ENCODE measurements at places on chromosomes 5 and 9.

DNA sequence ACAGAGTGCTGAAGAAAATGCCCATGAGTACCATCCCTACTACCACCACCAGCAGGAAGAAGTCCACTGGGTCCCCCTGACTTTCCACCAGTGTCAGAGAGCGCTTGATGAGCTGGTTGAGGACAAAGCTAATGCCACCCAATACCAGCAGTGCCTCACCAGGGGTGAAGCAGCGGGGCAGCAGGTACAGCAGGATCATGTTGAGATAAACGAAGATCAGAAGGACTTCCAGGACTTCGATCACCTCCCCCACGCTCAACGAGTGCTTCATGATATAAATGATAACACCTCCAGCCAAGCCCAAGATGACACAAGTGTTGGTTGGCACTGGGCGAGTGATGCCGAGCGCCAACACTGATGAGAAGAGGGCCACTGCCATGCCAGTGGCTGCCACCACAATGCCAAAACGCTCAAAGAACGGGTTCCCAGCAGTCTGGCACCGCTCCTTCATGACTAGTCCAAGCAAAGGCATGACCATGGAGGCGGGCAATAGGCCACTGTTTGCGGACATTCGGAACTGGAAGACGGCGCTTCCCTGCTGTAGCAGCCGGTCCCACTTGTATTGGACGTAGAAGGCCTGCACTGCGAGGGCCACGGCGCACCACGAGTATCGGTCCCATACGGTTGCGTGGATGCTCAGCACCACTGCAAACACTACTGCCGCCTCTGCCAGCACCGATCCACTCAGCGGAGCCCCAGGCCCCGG lies 679 bp downstream of the DOLK start:
- peak; percentile 36 for DNase-seq

DNA sequence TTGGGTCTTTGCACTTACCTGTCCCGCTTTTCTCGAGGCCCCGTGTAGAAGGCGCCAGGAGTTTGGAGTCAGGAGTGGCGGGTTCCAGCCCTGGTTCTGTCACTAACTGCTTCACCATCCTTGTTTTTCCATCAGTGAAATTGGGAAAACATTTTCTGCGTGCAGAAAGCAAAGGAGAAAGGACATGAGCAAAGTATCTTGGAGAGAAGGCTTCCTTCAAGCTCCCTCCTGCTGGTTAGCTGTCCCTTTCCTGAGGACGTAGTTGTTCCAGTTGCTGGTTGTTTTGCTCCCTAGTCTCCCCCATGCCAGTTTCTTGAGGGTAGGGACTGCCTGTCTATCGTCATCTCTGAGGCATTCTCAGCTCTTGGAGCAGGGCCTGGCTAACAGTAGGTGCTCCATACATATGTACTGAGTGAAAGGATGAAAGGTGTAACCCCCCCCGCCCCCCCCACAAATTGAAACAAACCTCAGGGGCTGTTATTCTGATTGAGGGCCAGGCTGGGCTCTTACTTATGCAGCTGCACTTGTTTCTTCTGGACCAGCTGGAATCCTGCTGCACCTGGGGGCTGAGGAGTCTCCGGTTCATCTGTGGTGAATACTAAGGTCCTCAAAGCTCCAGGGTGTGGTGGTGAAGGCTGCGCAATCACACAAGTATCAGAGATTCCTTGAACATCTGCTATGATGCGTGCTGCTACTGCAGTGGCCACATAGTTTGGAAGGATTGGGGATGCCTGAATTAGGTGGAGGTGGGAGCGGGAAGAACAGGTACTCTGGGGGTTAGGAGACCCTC lies 1.0 kb downstream of the SMIM3 start:
- DNase-seq = no peak

DNA sequence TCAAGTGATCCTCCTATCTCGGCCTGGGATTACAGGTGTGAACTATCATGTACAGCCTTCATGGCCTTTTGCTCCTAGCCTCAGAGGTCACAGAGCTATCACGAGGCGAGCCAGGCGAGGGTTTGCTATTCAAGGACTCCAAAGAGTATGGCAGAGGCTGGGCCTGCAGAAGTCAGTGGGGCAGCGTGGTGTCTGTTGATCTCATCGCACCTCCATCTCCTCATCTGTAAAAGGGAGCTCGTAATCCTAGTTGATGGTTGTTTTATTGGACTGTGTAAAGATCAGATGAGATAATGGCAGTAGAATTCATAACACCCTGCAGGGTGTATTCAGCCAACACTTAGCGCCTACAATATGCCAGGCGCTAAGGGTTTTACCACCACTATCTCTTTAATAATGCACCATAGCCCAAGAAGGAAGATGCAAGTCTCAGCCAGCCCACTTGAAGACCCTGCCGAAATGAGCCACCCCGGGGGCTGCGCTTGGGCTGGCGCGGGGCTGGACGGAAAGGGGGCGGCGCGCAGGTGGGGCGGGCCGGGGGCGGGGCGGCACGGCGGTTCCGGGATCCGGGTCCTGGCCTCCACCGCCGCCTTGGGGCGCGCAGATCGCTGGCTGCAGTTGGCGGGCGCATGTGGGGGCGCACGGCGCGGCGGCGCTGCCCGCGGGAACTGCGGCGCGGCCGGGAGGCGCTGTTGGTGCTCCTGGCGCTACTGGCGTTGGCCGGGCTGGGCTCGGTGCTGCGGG lies at the start of gene GALNT12:
Gene GALNT12, plus strand, starts transcription at position 601 of the 744 bp plus-strand sequence. Its CDS starts 29 bp downstream, at position 630.
- DNase-seq = peak; percentile 74

- DNase-seq = no peak
These were observed 289.2 kb upstream of the DMRT1 start for GRCh38 chr9:551986-552929.

GRCh38 chr5:139155333-139155732 lies 42.8 kb downstream of the SIL1 start:
- DNase-seq = no peak

GRCh38 chr9:95515272-95516113 lies 1.3 kb downstream of the PTCH1 start:
- peak; percentile 38 for DNase-seq

DNA sequence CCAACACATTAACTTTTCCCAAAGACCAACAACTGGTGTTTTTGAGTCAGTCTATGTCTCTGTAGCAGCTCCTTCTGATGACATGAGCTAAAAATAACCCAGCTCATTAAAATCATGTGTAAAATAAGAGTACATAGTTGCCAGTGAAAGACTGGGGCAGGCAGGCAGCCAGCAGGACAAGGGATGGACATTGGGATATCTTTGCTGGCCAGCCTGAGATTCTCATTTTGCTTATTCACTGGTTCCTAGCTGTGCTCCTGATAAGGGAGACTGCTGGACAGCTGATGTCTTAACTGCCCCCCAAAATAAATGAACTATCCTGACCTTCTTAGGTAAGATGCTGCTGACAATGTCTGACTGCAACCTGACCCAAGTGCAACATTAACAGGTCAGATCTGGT lies 33.9 kb downstream of the EPB41L4B start:
- no peak for DNase-seq

DNA sequence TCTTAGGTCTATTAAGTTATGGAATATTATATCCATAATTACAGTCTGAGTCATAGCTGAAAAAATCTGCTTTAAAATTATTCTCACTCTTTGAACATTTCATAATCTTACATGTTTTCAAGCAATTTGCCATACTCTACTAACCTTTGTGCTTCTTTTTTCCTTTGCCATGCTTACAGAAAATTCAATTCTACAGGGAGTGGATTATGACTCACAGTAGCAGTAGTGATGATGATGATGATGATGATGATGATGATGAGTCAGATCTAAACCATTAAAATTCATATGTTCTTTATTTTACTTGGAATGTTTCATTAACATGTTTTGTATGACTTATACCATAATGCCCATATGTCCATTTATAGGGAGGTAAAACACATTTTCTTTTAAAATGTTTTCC lies 207.1 kb downstream of the VPS13A start:
- DNase-seq = no peak

DNA sequence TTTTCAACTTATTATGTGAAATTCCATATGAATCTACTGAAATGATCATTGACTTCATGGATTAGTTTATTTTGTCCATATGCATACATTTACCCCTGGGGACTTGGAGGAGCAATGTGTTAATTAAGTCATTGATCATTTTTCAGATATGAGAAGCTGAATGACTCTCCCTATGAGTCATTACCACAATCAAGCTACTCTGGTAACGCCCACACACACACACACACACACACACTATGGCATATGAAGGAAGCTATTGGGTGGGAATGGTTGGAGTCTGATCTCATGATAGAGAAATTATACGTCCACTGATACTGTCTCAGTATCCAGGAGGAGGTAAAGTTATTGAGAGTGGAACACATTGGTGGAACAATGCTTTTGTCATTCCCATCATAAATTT lies 528.9 kb downstream of the AGTPBP1 start:
- DNase-seq = peak; percentile 15

DNA sequence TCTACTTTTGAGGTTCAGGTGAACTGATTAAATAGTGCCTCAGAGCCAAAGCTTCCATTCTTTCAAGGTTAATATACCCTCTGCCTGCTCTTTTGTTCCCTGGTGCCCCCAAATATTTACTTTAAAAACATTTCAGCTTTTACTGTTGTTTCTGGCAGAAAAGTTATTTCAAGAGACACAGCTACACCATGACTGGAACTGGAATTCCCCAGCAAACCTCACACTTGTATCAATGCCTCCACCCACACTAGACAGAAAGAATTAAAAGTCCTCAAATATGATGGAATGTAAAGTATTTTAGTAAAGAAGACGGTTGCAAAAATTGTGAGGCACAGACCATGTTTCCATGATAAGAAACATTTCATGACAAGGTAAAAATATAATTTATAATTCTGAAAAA lies 720.2 kb upstream of the TYRP1 start:
- no peak for DNase-seq

DNA sequence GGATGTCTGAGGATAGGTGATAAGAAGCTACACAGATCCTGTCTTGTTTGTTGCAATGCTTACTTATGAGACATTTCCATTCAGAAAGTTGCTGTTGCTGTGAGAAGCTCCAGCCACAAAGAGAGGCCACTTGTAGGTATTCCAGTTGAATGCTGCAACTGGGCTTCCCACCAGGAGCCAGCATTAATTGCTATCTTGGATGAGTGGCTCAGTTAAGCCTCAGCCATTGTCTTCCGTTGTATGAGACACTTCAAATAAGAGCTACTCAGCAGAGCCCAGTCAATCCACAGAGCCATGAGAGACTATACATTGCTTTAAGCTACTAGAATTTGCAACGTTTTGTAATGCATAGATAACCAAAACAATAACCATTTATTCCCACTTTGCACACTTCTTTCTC lies 104.3 kb upstream of the ARRDC3 start:
- DNase-seq = no peak

- DNase-seq = no peak
These were observed 27.2 kb downstream of the PRRC2B start for GRCh38 chr9:131420980-131421624.

DNA sequence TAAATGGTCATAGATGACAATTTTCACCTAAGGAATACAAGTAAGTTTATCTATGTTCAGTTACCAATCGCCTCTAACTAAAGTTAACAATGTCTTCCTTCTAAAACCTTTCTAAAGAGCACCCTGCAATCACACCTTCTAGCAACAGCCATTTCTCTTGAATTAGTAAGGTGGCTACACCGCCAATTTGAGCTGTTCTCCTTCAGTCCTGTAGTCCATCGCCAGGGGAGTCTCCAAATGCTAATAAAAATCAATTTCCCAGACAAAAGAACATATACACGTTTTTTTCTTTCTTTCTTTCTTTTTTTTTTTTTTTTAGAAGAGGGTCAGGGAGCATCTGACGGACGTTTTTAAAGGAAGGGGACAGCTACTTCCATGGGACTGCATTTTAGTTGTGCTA lies 729 bp upstream of the RORB start:
- no peak for DNase-seq

GRCh38 chr5:95823738-95824609 lies 1.4 kb upstream of the GLRX start:
- DNase-seq = peak; percentile 66

DNA sequence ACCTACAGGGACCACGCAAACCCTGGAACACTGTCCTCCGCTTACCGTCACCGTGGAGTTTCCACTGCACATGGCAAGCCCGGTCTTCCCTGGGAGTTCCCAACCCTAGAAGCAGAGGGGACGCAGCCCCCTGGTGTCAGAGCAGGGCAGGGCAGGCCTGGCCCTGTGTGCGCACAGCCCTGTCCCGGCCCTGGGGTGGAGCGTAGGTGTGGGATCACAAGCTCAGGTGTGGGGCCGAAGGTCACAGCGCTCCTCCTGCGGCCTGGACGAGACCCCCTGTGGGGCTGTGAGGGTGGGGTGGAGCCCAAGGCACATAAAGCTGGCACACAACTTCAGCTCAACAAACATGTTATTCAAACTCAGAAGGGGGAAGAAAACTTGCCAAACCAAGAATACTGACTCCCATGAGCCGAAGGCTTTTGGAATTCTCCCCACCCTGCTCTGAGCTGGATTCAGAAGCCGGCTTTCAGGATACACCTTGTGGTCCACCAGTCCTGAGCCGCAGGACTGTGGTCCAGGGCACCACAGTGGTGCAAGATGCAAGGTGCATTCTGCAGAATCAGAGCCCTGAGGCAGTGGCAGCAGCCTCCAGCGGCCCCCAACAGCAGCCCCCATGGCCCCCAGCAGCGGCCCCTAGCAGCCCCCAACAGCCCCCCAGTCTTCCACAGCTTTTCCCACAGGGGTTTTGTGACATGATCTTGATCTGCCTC lies 11.8 kb upstream of the EXOC3 start:
- peak; percentile 79 for DNase-seq

DNA sequence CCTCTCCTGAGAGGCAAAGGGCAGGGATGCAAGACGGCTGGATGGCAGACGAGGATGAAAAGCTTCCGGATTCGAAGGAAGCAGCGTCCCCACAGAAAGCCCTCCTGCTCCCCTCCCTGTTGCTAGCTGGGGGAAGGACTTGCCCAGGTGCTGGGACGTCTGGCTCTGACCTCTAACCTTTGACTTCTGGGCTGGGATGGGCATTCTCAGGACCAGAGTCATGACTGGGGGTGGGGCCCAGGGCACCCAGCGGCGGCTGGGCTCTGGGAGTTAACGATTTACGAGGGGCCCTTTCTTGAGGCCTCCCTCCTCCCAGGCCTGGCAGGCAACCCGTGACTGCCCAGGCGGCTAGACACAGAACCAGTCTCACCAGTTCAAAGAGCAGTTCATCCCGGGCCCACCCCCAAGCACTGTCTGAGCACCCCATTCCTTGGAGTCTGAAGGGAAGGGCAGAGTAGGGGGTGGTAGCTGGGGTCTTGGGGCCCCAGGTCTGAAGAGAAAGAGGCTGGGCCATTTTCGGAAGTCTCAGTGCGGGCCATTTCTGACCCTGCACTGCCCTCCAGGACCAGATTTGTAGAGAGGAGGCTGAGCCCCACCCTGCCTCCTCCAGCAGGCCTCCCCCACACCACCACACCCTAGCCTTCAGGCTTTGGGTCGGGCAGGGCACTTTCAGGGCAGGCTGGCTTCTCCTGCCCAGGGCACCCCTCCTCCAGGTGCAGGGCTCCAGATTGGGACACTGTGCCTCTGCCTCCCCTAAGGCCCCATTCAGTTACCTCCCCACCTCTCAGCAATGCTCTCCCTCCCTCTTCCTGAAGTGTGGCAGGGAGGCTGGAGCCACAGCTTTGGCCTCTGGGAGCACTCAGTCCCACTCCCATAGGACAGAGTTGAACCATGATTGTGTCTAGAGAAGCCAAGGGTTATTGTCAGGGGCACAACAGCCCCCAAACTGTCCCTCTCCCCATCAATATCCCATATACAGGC lies 5.0 kb upstream of the CXXC5 start:
- DNase-seq = peak; percentile 92

- no peak for DNase-seq
These were observed at the start of gene IL7R for GRCh38 chr5:35856765-35857351. IL7R (plus strand) TSS chr5:35856891; CDS start chr5:35856978, 87 bp downstream.
